ENCODE measurements at places on chromosomes 3 and 15.

DNA sequence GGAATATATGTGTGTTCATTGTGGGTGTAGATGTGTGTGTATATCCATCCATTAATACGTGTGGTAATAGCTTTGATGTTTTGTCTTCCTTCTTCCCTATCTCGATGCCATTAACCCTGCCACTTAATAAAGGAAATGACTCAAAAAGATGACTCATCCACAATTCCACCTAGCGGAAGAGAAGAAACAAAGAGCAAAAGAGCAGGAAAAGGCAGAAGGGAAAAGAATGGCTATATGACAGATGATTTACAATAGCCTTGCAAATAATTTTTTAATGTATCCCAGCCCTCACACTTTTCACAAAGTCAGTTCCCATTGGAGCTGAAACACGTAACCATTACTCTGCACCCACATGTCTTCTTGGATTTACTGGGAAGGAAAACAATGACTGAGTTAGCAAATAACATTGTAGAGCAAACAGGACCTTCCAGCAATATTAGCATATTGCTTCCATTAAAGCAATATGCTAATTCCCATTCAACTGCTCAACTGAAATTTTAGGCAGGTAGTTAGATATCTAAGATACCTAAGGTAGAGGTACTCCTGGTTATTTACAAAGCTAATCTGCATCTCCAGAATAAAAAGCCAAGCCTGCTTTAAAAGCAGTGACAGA is 197.2 kb downstream of the KCNAB1 start:
- peak; percentile 5 for DNase-seq

DNA sequence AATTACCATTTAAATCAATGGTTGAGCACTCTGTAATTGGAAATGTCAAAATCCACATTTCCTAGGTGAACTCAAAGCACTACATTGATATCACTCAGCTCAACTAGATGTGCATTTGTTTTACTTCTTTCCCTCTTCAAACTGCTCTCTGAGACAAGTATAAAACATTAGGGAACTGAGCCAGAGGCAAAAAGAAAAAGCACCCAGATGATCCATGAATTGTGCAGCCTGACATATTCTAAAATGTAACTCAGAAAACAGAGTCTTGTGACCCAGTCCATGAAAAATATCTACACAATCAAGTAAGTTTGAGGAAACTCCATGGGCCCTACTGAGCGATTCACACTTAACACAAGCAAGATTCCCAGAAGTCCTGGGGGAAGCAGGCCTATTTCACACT is 9.8 kb downstream of the SRGAP3 start:
- no peak for DNase-seq

DNA sequence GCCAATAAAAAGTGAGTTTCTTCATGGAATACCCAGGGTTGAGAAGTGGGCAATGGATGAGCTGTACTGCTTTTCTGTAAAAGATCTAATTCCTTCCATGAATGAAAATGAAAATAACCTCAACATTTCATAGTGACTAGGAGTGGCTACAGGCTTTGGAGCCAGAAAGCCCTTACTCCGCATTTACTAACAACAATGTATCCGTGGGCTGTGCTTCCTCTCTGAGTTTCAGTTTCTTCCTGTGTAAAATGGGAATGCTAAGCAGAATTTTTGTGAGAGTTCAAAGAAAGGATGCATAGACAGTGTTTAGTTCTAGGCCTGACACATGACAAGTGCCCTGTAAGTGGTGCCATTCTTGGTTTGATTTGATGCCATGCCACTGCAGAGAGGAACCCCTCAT is 47.5 kb upstream of the TM4SF1 start:
- DNase-seq = no peak

- DNase-seq = no peak
These were observed 42.3 kb upstream of the ROPN1 start for GRCh38 chr3:124034016-124034843.

DNA sequence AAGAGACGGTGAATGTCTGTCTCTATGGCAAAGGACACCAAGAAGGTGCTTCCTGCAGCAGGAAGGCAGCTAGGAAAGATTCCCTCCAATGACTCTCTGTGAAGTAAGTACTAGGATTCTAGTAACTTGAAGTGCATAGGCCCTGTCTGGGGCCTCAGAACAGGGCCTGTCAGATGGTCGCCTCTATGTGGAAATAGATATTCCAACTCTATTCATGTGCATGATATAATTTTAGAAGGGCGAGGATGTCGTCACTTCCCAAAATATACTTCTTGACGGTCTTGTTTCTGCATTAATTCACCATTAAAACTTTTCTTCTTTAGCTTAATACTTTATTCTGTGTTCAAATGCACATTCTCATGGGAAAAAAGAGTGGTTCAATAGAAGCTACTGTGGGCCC is 167.0 kb downstream of the TLE3 start:
- DNase-seq = no peak

GRCh38 chr3:108448593-108448992 is 61.8 kb downstream of the MYH15 start:
- DNase-seq = no peak
